Kidney (tissue), 22 donors: ENCODE measurements at places on chromosomes 1 and 21. TPM values are rescaled to one million over a fixed set of nuclear protein-coding genes. Genes with fewer than 3 reads are reported as not detected.

PLA2G4A gene
- 8.4 TPM for total RNA-seq

- no peak for DNase-seq
- no peaks in the 10 kb centered on the region for H3K36me3 ChIP-seq
- no peaks in the 10 kb centered on the region for H3K4me1 ChIP-seq
- H3K27ac ChIP-seq, result no peak overlapping the region
- no peaks in the 10 kb centered on the region for H3K27me3 ChIP-seq
Observed at GRCh38 chr21:26795866-26796329, 49.3 kb downstream of the ADAMTS1 start.

DNA sequence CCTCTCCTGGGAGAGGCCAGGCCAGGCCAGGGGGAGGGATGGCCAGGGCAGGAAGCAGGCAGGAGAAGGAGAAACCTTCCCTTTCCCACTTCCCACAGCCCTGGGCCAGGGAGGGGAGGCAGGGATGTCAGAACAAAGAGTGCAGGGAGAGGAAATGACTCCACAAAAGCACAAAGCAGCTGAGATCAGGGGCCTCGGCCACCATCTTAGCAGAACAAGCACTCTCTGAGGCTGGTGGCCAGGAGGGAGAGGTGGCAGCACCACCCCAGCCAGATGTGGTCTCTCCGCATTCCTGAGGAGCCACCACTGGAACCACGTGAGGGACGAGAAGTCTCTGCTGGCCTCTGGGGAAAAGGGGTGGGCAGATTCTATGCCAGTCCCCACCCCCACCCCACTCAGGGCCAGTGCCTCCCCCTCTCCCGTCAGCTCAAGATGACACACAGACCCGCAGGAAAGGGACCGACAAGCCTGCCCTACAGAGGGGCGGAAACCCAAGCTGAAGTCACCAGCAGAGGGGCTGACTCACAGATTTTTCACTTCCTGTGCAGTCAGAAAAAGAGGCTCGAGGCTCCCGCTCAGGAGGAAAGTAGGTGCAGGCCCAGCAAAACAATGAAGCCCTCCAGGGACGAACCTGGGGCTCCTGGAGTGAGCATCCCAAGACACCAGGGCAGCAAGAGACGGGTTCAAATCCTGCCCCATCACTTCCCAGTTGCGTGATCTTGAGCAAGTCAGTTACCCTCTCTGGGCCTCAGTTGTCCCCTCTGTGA, 24.1 kb upstream of the ALDH4A1 start:
- H3K4me1 ChIP-seq, result peaks cover 9% of the 10 kb centered on the region
- peak; percentile 63 for DNase-seq
- H3K4me3 ChIP-seq, result no peak overlapping the region
- no peaks in the 10 kb centered on the region for H3K36me3 ChIP-seq
- H3K27me3 ChIP-seq, result no peaks in the 10 kb centered on the region

GRCh38 chr1:26275580-26276431, 4.1 kb upstream of the SH3BGRL3 start:
- peak; percentile 74 for DNase-seq
- peak overlapping the region; percentile 71 for H3K27ac ChIP-seq

DNA sequence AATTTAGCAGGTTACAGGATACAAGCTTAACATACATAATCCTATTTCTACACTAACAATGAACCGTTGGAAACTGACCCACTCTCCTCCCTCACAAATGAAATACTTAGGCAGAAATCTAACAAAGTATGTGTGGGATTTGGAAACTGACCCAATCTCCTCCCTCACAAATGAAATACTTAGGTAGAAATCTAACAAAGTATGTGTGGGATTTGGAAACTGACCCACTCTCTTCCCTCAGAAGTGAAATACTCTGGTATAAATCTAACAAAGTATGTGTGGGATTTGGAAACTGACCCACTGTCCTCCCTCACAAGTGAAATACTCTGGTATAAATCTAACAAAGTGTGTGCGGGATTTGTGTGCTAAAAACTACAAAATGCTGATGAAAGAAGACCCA, 60.3 kb downstream of the TRAF5 start:
- no peak overlapping the region for H3K4me3 ChIP-seq
- no peaks in the 10 kb centered on the region for H3K27me3 ChIP-seq
- H3K36me3 ChIP-seq, result no peaks in the 10 kb centered on the region
- H3K27ac ChIP-seq, result no peak overlapping the region
- DNase-seq, result peak; percentile 30
- H3K4me1 ChIP-seq, result no peaks in the 10 kb centered on the region

DNA sequence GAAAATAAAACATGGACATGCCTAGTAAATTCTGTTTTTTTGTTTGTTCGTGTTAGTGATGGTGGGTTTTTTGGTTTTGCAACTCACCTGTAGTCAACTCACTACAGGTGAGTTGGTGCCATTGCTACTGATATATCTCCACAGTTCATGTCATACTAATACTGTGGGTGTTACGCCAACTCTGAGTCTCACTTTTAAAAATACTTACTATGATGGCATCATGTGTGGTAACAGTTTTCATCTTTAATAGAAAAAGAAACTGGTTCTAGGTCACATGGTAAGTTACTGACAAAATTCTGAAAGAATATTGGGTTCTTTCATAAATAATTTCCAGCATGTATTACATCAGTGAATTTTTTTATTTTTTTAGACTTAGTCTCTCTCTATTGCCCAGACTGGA, 38.0 kb downstream of the TSNAX start:
- no peaks in the 10 kb centered on the region for H3K4me1 ChIP-seq
- H3K27me3 ChIP-seq, result no peaks in the 10 kb centered on the region
- H3K36me3 ChIP-seq, result peaks cover 3% of the 10 kb centered on the region
- no peak overlapping the region for H3K4me3 ChIP-seq
